Hematopoietic multipotent progenitor cell treated with erythropoietin and hydrocortisone succinate and interleukin-3 and kit ligand, for 4 days (in vitro differentiated cells): ENCODE measurements at places on chromosomes 4 and X.

DNA sequence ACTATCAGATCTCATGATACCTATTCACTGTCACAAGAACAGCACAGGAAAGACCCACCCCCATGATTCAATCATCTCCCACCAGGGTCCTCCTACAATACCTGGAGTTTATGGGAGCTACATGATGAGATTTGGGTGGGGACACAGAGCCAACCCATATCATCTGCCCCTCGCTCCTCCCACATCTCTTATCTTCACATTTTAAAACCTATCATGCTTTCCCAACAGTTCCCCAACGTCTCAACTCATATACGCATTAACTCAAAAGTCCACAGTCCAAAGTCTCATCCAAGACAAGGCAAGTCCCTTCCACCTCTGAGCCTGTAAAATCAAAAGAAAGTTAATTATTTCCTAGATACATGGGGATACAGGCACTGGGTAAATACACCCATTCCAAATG is 1185.2 kb downstream of the PCDH7 start:
- no peak for DNase-seq

DNA sequence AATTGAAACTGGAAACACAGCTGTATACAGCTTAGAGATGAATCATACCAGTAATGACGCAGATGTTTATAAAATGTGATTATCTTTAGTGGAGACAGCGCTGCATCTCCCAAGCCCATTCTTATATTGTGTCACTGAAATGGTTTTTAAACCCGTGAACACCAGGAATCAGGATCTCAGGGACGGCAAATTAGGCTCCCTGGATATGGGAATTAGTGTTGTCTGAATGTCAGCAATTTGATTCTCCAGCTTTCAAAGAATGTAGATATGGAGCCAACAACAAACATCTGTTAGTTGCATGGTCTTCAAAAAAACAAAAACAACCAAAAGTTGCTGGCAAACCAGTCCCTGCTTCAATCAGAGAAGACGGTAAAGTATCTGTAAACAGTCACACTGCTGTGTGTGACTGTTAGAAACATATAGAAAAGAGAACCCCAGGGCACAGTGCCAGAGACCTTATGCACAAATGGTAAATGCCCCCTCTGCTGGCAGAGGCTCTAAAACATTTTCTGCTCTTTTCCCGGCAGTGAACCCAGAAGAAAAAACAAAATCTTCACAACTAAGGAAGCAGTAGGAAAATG is 351.9 kb upstream of the FTHL17 start:
- peak; percentile 71 for DNase-seq

DNA sequence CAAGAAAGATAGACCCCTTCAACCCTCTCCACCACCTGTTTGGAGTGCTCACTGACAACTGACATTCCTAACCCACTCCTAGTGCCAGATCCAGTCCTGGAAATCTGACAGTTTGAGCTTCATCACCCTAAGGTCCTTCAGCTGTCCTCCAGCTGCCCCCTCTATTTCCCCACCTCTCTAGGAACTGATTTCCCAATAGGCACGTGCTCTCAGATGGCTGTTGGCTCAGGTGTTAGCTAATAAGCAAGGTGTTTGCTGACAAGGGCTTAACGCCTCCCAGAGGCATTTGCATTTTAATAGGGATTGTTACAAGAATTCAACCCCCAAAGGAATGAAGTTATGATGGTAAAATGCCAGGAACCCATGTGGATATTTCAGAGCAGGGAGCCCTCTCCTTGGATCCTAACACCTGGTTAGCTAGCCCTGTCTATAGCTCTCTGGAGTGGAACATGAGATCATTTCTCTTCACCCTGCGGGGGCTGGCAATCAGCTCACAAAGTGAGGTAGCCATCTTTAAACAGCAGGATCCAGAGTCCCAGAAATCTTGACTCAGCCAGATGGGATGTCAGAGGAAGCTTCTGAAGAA is 348.5 kb upstream of the SFRP2 start:
- no peak for DNase-seq

GRCh38 chrX:31547816-31548215 is 476.0 kb upstream of the FTHL17 start:
- no peak for DNase-seq

DNA sequence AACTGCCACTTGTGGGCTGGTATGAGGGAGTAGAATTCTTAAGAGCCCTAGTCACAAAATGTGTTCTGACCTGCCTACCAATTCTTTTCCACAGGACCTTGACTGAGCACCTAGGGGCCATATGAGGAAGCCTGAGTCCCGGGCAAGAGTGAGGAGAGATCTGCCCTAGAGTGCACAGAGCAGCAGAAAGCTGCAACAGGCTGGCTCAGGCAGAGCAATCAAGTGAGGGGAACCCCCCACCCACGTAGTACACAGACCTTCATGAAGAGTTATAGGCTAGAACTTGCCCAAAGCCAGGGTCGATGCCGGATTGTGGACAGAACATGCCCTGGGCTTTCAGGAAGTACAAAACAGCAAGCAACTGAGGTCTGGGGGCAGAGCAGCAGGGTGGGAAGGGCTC is 117.0 kb downstream of the SPOCK3 start:
- DNase-seq = no peak

DNA sequence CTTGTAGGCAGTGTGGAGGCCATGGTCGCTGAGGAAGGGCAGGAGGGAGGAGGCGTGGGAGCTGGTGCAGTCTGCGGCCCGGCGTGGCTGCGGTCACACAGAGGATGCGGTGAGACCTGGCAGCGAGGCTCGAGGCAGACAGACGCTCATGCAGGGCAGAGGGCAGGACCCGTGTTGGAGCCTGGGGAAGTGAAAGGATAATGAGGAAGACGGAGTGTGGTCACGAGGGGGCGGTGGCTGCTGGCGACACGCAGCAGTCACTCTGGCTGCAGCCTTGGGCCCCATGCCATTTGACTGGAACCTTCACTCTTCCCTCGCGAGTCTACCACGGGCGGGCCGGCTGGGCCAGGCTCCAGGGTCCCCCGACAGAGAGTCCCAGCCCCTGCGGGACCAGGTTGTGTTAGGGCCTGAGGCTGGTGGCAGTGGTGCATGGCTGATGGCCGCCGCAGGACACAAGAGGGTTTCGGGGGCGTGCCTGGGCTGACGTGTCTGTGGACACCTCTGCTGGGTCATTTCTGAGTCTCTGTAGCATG is 68.8 kb upstream of the HGFAC start:
- DNase-seq = peak; percentile 72

- DNase-seq = no peak
Observed at GRCh38 chr4:55744369-55744768, 75.2 kb upstream of the EXOC1L start.

DNA sequence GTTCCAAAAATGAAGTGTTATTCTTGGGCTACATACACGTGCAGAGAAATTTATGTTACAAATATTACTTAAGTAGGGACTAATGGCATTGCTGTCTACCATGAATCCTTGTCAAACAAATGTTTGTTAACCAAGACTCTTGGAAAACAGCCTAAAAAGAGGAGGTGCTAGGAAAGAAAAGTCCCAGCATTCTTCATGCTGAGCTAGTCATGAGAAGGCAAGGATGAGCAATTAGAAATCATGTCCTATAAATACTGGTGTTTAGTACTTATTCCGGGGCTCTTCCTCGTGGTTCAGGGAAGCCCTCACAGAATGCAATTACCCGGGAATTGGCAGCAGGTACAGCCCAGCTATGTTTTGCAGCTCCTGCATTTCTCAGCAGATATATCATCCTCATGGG is 378.1 kb upstream of the FTHL17 start:
- no peak for DNase-seq

DNA sequence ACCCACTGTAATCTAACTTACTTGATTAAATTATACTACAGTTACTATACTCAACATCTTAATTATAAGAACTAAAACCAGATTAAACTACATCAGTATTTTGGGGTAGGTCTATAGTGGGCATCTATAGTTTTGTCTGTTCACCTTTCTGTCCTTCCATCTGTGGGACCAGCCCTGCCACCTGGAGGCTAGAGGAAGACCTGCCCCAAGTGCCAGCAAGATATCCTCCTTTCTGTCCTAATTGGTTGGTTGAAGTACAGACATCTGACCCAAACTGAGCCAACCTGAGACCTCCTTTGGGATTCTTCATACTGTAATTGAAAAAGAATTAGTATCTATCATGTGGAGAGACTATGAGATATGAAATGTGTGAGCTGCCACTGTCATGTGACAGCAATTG is 172.2 kb upstream of the TLL1 start:
- peak; percentile 35 for DNase-seq
